ENCODE measurements at places on chromosomes 4 and X.
A peak's percentile ranks its signal among the peaks of the same experiment; 100 is the strongest.

GRCh38 chr4:152601156-152601555, 65.3 kb upstream of the FBXW7 start:
- no peak for DNase-seq

GRCh38 chr4:8651661-8652180, 59.2 kb downstream of the CPZ start:
- no peak for DNase-seq

DNA sequence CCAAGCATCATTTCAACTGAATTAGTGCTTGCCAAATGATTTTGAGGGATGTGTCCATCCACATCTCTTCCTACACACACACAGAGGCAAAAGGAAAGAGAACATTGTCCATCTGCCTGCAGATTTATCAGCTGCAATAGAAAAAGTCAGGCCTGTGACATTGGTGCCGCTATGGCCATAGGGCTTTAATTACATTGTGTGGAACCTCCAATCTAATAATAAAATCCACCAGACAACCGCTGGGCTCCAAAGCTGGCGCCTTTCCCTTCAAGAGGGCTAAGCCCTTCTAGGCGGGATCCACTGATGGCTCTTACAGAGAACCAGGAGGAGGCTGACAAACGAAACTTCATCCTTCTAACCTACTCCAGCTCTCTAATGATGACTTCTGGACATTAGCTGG, 60.6 kb downstream of the PHOX2B start:
- DNase-seq: no peak

DNA sequence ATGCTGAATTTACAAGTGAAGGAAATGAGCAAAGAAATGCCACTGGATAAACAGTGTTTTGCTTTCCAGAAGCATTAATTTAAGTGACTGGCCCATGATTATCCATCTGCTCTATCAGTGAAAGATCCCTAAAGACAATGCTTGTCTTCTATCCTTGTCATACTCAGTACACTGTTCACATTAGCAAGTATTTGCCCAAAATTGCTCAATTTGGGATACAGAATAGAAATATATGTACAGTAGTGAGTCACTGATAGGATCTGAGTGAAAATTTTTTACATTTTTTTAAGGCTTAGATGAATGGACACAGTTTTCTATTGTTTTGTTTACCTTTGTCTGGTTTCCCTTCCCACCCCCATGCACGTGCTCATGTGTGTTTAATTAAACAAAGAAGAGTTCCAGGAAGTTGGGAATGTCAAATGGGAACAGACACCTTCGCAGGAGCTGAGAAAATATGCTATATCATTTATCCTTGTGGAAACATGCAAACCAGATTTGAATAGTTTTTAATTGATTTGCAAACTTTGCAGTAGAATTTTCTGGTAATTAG, 656.3 kb downstream of the RPA4 start:
- DNase-seq: no peak

DNA sequence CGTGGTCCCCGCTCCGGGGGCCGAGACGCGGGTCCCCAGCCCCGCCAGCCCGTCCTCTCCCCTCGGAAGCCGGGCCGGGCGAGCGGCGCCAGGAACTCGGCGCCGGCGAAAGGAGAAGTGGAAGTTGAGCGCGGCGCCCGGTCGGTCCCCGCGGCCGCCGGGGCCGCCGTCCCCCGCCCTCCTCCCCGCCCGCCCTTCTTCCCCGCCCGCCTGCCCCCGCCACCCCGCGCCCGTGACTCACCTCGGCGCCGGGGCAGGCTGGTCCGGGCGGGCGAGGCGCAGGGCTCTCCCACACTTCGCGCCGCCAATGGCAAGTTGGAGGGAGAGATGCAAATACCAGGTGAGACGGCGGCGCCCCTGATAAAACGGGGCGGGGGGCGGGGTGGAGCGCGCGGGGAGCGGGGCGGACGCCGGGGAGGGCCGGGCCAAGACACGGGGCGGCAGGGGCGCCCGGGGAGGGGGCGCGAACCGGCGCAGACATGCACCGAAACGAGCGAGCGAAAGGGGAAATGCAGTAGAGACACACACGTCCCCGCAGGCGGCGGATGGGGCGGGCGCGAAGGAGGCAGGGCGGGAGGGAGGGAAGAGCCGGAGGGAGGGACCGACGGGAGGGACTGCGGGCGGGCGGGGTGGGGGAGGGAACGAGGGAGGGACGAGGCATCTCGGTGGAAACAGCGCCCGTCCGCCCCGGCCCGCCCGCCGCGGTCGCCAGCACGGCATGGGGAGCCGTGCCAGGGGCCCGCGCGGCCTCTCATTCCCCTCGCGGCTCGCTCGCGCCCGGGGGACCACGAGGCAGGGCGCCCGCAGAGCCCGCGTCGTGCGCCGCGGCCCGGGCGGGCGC, at the start of gene ELF4:
Gene ELF4 (minus strand): TSS at position 119 of the 841 bp plus-strand sequence. CDS start 29,167 bp downstream, outside the sequence.
- DNase-seq: peak; percentile 52

DNA sequence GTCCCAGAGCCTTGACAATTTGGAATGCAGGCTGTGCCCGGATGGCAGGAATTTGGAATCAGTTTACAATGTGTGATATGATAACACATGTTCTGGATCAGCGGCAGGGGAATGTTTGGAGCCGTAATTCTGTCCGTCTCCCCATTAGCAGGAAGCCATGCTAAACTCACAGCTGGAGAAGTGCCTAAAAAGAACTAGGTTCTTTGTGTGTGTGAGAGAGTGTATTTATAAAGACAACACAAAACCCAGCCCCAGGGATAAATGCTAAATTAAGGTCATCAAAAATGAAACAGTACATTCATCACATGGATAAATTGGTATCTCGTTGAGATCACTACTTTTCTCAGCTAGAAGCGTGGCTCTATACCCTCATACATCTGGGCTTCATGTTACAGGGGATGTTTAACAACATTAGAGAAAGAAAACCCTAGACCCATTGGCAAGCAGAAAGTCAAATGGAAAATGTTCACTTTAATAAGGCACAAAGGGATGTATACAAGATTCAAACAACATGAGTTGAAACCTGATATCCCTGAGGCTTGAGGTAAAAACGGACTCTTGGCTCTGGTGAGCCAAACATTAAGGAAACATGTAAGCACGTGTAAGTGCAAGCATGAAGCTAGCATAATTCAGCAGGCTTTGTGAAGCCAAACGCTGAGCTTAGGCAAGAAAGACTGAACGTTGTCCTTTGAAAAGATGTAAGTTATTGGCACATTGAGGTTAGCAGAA, 18.0 kb upstream of the TMEM131L start:
- DNase-seq: no peak

- DNase-seq: peak; percentile 64
These were observed 601 bp upstream of the FGFBP2 start for GRCh38 chr4:15963576-15963975.

DNA sequence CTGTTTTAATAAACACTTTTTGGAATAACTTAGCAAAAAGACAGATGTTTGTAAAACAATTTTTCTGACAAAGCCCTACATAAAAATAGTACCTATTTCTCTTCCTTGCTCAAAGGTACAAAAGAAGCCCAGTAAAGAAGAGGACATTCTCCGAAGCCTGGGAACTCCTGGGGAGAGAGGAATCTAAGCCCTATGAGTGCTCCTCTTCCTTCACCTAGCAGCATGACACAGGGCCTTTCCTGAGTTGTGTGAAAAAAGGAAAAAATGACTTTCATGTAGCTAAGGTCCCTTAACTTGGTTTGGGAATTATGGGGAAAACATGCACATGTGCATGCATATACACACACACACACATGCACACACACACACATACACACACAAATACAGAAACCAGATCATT, 586.9 kb downstream of the TMA16 start:
- DNase-seq: no peak

DNA sequence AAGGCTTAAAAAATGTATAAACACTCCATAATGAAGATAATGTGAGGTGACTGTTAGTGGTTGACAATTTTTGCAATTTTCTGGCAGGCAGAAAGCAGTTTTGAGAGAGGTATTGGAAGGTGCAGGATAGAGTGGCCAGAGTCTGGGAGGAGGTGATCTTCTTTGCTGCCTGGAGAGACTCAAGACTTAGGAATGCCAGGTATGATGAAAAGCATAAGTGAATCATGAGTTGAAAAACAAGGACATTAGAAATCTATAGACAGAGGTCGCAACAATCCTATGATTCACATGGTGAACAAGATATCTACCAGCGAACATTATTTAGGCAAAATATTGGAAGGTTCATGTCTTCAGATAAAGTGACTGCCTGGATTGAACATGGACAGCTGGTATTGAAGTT, 118.5 kb downstream of the CFAP299 start:
- DNase-seq: no peak

DNA sequence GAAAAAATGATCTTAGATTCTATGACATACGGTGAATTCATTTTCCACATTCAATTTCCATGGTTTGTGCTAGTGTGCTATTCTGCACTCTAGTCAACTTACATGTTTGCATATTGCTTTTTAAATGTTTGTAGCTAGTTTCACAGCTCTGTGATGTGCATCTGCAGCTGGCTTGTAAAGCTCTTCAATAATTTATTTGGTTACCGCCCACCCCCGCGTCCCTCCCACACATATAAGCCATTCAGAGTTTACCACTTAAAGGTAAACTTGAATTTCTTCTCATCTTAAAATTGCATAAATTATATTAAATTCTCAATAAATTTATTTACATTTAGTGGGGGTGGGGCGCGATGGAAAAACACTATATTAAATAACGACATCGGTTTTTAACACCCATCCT, 291 bp upstream of the NBDY start:
- peak; percentile 4 for DNase-seq

- no peak for DNase-seq
These were observed 290.8 kb upstream of the GIMD1 start for GRCh38 chr4:106659371-106659770.

DNA sequence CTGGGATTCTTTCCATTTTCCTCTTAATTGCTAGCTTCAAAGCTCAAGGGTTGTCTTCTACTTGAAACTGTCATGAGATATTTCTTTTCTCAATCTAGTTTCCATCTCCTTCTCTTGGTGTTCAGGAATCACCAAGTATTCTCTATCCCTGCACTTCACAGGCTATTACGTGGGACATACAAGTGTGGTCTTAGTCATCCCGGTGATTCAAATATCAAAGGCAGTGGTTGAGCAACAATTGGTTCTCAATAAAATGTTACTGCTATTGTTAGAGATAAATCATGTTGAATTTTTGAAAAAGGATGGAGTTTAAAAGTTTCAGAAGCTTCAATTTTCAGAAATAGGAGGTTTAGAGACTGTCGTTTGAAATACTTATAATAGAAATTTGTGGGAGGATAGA, 812.9 kb downstream of the FSTL5 start:
- DNase-seq: no peak

- DNase-seq: no peak
These were observed 129.7 kb upstream of the USP38 start for GRCh38 chr4:143054971-143055370.

- no peak for DNase-seq
These were observed 301.6 kb downstream of the ARHGAP24 start for GRCh38 chr4:85776579-85776978.

- DNase-seq: no peak
These were observed 60.4 kb downstream of the SUPT20HL2 start for GRCh38 chrX:24253469-24253868.

DNA sequence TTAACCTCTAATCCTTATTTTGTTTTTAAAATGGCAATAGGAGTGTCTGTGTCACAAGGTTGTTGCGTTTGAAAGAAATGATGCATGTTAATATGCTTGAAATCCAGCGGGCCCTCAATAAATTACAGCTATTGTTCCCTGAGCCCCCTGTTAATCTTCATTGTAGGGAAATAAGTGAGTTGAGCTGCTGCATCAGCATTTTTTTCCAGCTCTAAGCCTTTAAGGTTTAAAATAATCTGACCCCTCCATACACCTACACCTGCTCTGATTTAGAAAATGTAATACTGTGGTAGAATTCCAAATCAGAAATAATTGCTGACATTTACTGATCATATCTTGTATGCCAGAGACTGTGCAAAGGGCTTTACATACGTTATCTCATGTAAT, 2.6 kb upstream of the MSMO1 start:
- DNase-seq: no peak

DNA sequence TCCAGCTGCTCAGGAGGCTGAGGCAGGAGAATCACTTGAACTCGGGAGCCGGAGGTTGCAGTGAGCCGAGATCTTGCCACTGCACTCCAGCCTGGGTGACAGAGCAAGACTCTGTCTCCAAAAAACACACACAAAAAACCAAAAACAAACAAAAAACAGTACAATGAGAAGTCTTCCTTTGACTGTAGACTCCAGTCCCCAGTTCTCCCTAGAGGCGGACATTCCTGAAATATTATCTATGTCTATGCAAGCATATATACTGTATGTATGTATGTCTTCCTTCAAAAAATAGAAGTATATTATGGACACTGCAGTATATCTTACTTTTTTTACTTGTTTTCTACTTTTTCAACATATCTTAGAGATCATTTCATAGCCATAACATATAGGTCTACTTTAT, 10.2 kb upstream of the FGF2 start:
- no peak for DNase-seq

GRCh38 chr4:11799196-11799595, 370.5 kb upstream of the HS3ST1 start:
- DNase-seq: no peak

- no peak for DNase-seq
These were observed 14.2 kb upstream of the ANKRD17 start for GRCh38 chr4:73272816-73273215.

GRCh38 chr4:30789219-30789671, 69.1 kb downstream of the PCDH7 start:
- DNase-seq: no peak

GRCh38 chrX:133072566-133072965, 24.3 kb downstream of the USP26 start:
- DNase-seq: no peak

DNA sequence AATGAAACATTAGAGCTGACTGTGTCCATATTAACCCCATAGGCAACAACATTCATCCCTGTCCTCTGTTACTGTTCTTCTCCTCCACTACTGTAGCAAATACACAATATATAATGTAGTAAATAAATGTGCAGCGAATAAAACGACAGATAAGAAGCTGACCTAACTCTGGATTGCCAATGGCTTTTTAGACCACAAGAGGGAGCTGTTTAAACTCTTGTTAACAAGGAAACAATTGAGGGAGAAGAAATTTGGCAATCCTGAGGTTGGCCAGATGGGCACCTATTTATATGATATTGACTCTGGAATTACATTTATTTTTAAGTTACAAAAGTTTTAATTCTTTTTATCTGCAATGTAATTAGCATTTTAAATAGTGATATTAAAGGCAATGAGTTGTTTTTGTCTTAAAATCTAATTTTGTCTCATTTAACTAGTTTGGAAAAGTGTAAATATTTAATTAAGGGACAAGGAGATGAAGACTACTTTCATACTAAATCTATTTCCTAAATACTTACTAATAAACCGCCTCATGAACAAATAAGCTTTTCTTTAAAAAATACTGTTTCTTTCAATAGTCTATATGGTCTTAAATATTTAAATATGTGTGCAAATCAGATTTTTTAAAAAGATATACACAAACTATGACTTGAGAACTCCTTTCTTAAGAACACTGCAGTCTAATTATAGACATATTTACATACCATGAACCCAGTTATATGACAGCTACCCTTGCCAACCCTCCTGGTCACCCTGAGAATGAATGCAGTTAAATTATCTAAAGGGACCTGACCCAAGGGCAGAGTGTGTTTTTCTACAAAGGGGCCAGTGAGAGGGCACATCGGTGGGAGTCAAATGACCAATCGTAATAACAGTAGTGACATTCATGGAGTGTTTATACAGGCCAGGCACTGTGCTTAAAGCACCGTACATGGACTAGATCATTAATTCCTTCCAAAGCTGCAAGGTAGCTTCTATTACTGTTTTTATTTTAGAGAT, 52.9 kb upstream of the HPF1 start:
- no peak for DNase-seq

GRCh38 chrX:154717824-154718223, 33.1 kb downstream of the GAB3 start:
- no peak for DNase-seq

- DNase-seq: no peak
These were observed 21.7 kb downstream of the TMEM184C start for GRCh38 chr4:147638942-147639341.

- no peak for DNase-seq
These were observed 67.0 kb upstream of the GPC4 start for GRCh38 chrX:133482056-133482952.

All from activated CD4-positive, alpha-beta T cell treated with anti-CD3 and anti-CD28 coated beads, Interleukin-2, amount 50 U/mL, for 48 hours (primary cell).